ENCODE measurements at places on chromosomes 4 and X.

GRCh38 chr4:180081072-180081471 lies 2162.1 kb upstream of the TENM3 start:
- DNase-seq: no peak

DNA sequence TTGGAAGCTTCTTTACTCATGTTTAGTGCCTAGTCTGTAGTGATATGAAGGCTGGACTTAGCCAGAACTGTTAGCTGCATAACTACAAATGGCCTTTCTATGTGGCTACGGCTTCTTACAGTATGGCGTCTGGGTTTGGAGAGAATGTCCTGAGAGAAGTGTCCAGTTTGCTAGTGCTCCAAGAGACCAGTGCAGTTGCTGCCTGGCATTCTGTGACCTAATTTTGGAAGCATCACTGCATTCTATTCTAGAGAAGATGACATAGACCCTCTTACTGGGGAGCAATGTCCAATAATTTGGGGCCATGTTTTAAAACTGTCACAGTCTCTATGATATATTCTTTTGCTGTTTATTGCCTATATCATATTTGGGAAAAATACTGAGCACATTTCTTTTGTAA lies 74.2 kb downstream of the STAG2 start:
- DNase-seq: no peak

- DNase-seq: no peak
Observed at GRCh38 chr4:169716677-169717076, 41.1 kb downstream of the HPF1 start.

- peak; percentile 36 for DNase-seq
Observed at GRCh38 chrX:108028854-108029253, 16.0 kb upstream of the VSIG1 start.

DNA sequence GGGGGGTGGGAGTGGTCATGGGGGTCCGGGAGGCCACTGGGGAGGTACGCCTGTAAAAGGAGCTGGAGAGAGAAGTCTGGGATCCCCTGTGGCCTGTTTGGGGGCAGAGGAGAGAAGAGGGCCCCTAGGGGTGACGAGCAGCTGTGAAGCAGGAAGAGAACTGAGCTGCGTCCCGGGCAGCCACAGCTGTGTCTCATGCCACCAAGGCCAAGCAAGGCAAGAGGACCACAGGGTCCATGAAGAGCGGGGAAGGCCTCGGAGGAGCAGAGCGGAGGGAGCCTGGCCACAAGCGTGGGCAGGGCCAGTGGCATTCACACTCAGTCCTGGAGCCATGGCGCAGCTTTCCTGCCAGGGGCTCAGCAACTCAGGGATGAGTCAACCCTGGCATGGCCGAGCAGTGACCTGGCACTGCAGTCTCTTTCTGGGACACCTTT lies 13.6 kb upstream of the NAT8L start:
- DNase-seq: no peak

DNA sequence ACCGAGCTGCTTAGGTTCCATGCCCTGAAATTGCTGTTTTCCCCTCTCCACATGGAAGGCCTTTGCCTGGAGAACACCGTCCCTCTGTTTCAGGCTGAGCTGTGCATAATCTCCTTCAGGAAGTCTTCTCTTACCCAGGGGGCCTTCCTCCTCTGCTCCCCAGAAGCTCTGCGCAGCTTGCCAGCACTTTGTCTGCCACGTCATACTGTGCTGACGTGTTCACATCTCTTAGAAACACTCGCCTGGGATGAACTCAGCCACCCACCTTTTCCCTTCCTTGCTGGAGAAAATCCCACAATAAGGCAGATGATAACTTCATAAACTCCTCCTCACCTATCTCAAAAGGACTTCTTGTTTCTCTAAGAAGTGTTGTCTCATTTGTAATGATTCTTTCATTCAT lies 110.7 kb downstream of the ARHGAP10 start:
- peak; percentile 89 for DNase-seq

- DNase-seq: no peak
Observed at GRCh38 chrX:109264878-109265277, 217.0 kb downstream of the GUCY2F start.

- DNase-seq: peak; percentile 58
Observed at GRCh38 chr4:150722908-150723362, 141.0 kb downstream of the MAB21L2 start.

All from inflammatory macrophage treated with lipopolysaccharide for 4 hours (primary cell).